ENCODE measurements at places on chromosomes 7 and 10. TPM values are rescaled to one million over a fixed set of nuclear protein-coding genes. Genes with fewer than 3 reads are reported as not detected.

- DNase-seq, result no peak
Observed at GRCh38 chr10:45509491-45509890, 135.5 kb downstream of the ALOX5 start.

DNA sequence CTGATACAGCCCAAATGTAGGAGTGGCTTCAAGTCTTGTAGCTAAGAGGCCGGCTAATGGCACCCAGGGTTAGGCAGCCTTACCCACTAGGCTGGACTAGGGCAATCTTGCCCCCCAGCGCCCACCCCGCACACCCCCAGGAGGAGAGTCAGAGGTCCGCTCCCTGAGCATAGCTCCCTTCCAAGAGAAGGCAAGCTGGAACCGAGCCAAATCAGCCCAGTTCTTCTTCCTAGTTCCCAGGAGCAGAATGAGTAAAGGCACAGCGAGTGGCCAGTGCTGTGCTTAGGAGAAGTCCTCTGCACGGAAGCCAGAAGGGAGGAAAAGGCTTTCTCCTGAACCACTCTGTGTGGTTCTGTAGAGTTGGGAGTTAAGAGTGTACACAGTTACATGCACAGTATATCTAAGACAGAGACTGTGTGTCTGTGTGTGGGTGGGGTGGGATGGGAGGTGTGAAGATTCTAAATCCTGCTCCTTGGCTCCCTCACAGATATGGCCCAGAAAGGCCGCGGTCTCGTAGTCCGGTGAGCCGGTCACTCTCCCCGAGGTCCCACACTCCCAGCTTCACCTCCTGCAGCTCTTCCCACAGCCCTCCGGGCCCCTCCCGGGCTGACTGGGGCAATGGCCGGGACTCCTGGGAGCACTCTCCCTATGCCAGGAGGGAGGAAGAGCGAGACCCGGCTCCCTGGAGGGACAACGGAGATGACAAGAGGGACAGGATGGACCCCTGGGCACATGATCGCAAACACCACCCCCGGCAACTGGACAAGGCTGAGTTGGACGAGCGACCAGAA is 59.7 kb upstream of the PDCD4 start:
- DNase-seq, result peak; percentile 81

DNA sequence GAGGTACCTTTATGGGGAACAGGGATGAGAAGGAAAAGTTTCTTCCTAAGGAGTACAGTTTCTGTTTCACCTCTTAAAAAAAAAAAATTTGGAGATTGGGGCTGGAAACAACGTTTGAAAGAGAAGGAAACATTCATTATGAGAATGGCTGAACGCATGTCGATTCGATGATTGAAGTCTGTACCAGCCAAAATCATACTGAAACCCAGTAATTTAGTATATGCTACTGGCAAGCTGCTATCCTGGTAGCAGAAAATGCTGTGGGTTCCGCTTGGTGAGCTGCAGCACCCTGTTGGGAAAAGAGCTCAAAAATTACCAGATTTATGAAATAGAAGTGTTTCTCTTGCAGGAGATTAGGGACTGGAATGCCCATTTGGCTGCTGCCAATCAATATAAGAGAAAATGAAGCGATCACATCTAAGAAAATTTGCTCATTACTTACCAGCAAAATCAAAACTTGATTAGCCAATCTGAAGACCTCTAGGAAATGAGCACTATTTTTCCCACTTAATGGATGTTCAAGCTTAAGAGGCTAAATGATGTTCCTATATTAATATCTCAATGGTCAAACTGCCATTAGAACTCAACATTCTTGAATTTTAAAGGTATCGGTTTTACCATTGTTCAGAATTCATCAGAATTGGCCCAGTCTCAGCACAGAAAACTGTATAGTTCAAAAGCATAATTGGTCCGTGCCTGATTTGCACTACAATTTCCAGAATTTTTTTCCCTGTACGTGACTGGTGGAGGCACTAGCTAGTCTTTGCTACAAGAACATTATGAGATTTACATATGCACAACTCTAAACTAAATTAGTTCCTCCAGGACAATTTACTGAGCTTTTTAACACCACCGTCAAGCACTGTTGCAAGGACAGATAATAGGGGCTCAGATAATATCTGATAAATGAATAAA is 1.2 kb upstream of the ITGB1 start:
- no peak for DNase-seq

DNA sequence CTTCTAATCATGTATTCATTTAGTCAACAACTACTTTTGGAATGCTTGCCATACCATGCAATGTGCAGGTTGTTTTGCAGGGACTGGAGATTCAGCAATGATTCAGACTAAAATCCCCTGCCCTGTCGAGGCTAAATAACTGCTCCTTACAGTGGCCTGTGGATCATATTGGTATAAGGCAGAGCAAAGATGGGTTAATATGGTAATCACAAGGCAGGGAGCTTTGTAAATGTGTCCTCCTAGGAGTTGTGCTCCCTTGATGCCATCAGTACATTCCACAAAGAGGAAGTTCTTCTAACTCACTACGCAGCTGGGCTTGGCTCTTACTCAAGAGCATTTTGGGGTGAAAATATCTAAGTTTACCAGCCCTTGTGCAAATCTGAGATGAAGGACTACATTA is 614 bp upstream of the IFIT2 start:
- DNase-seq, result no peak

DNA sequence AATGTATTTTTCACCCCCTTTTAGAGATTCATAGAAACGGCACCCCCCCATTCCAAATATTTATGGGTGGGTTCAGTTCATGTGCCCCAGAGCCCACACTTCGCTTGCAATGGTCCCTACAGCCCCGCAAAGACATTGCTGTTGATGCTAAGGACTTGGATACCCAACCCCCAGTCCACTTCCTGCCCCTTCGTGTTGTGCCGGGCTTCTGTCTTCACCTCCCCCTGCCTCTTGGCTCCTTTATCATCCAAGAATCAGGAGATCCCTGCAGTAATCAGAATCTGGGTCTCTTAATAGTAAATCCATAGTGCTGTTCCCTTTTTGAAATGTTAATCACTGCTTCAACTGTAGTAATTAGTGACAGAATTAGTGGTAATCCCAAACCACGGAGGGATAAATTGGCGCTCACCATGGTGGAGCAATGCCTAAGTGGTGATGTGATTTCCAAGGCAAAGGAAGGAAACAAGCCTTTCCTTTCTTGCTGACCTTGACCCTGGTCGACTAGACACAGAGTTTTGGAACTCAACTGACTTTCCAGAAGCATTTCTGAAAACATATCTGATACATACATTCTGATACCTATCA is 67.7 kb downstream of the HK1 start:
- no peak for DNase-seq

DNA sequence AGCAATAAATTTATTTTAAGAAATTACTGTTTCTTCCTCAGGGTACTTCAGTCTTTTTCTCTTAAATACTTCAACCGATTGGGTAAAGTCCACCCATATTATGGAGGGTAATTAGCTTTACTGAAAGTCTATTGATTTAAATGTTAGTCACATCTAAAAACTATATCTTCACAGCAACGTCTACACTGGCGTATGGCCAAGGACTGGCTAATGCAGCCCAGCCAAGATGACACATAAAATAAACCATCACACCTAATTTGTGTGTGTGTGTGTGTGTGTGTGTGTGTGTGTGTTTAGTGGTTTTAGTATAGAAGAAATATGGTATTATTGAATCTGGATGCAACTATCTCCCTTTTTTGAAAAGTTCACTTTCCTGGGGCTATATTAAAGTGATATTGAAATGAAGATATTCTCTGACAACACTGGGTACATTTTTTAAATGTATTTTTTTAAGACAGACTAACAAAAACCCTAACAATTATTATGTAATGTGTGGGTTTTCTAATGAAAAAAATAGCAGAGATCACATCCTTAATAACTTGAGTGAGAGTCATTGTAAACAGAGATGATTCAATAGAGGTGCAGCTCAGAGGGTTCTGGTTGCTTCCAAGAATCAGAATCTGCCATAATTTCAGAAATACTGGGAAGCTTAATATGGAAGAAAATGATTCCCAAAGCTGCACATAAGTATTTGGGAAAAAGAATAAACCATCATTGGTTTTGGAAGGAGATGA is 584.2 kb upstream of the MBL2 start:
- DNase-seq, result no peak

- no peak for DNase-seq
Observed at GRCh38 chr10:1086787-1087186, 30.6 kb downstream of the WDR37 start.

GRCh38 chr7:35781200-35781701 is 19.6 kb upstream of the SEPTIN7 start:
- no peak for DNase-seq

DNA sequence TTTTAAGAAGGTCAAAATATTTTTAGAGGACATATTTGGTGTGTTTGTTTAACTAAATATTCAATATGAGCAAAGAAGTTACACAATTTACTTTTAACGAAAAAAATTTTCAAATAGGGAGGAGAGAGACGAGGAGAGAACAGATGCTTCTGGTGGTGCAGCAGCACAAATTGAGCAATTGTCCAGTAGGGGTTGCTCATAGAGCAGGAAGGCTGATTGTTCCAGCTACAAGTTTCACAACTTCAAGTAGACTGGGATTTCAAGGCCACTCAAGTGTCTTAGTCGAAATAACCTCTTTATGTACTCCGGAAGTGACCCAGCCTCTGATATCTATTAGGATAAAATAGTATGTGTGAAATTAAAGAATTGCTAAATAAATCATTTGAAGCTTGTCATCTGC is 197.9 kb downstream of the HDAC9 start:
- no peak for DNase-seq

GRCh38 chr10:79107736-79108264 is 39.0 kb downstream of the ZMIZ1 start:
- no peak for DNase-seq

GRCh38 chr10:78777466-78777865 is 291.3 kb upstream of the ZMIZ1 start:
- DNase-seq, result no peak

DNA sequence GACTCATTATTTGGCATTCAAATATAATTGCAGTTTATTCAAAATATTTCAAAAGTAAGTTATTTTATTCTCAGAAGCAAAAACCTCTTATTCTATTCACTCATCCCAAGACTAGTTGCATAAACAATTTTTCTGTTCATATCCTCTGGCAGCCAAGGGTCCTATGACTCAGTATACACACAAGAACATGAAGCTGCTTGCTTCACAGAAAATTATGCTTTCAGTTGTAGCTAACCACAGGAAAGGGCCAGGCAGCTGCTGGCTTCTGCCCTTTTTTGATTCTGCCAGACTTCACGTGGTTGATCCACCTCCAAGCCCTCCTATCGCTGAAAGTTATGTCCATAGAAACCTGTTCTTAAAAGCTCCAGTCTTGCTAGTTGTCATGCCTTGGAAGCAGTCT is 108.8 kb downstream of the ABCA13 start:
- DNase-seq, result no peak

DNA sequence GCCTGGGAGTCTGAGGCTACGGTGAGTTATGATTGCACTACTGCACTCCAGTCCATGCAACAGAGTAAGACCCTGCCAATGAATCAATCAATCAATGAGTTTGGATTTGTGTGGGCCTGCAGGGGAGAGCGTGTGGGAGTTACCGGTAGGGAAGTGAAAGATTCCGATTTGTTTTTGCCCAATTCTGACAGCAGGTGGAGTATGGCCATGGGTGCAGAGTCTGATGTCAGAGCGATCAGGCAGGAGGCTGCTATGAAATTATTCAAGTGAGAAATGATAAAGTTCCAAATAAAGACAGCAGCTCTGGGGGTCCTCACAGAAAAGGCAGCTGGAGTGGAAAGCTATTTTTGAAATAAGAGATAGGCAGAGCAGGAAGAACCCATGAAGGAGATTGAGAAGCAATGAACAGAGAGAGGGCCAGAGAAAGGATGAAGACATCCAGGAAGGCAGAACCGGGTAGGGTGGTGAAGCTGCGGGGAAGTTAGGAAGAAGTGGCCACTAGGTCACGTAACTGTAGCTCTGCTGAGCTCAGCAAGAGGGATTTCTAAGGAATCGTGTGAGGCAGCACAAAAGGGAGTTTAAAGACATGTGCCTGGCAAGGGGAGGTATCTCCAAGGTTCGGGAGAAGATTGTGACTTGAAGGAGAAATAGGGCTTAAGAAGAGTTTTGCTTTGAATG is 93.7 kb upstream of the NMT2 start:
- DNase-seq, result no peak

DNA sequence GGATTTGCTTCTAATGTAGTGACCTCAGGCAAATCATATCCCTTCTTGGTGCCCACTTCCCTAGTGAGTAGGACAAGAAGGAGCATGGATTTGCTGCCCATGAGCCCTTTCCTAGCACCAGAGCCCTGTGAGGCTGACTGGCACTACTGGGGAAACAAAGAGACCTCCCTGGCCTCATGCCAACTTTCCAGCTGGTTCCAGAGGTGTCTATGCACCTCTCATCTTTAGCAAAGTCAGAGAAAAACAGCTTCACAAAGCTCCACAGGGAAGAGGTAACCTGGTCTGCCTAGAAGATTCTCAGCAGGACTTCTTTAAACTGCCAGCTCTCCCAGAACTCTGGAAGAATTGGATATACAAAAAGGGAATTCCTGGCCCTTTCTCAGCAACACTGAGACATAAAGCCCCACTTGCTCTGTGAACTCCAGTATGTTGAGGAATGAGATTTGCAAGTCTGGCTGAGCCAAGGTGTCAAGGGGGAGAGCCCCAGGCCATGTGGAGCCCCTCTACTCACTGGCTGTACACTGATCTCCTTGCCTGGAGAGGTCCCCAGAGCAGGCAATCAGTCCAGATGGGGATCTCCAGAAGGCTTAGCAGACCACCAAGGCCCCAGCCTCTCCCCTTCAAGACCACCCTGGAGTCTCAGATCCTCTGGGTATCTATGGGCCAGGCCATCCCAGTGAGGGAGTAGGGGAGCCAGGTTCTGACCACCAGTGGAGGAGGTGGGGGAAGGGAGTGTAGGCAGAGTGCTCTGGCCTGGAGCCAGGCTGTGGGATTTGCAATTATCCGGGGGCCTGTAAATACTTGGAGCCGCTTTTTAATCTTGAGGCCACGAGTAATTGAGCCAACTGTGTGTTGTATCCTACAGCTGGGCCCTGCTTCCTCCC is 24.4 kb upstream of the RBM20 start:
- DNase-seq, result no peak

GRCh38 chr7:41825927-41826480 is 123.1 kb upstream of the INHBA start:
- DNase-seq, result no peak

GRCh38 chr10:130636313-130636930 is 500.2 kb downstream of the GLRX3 start:
- no peak for DNase-seq

- no peak for DNase-seq
Observed at GRCh38 chr7:35736725-35737124, 41.8 kb upstream of the HERPUD2 start.

- DNase-seq, result no peak
Observed at GRCh38 chr10:96482815-96483588, 30.7 kb downstream of the TLL2 start.

GRCh38 chr7:26185131-26185843 is 15.3 kb downstream of the HNRNPA2B1 start:
- DNase-seq, result no peak

Gene ARHGAP22
- 19.1 TPM for total RNA-seq

Gene IDI2
- total RNA-seq, result not detected

Gene SERPINE1
- total RNA-seq, result 57.1 TPM

Gene USP54
- 32.6 TPM for total RNA-seq

Gene SAMD9
- 9.5 TPM for total RNA-seq

Gene CYP2E1
- 3.4 TPM for total RNA-seq

Gene NUB1
- 47.4 TPM for total RNA-seq

Gene OR2A1
- 0.39 TPM for total RNA-seq

Gene DYDC2
- not detected for total RNA-seq

Gene ANXA8L1
- total RNA-seq, result not detected

All from aorta (tissue), 5 donors.